ENCODE measurements at places on chromosomes 16 and 17.

- no peak for ATAC-seq
Observed at GRCh38 chr17:37158290-37158689, 209.5 kb downstream of the AATF start.

DNA sequence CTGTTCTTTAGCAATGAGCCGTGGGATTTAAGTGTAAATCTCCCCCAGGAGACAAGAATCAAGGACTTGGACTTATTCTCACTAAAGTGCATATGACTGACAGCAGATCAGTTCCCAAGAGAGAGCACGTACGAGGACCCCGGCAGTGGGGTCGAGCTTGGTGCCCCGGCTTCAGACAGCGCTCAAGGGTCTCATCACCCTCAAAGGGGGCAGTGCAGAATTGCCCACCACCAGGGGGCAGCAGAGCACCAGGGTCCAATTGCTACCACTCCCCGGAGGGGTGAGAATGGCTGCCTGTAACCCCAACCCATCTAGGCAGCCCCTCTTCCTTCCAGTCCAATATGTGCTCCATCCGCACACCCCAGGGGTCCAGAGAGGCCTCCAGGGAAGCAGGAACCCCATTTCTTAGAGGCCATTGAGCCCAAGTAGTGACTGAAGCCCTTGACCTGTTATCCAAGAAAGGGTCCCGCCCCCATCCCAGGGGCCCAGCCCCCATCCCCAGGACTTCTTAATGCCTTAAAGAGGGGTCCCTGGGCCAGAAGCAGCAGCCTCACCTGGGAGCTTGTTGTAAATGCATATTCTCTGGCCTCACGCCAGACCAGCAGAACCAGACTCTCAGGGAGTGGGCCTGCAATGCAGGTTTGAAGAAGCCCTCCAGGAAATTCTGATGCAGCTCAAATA lies 86.1 kb downstream of the ZDHHC7 start:
- no peak for ATAC-seq

- ATAC-seq: peak; percentile 92
Observed at GRCh38 chr16:84013787-84014569, 28.6 kb downstream of the SLC38A8 start.

DNA sequence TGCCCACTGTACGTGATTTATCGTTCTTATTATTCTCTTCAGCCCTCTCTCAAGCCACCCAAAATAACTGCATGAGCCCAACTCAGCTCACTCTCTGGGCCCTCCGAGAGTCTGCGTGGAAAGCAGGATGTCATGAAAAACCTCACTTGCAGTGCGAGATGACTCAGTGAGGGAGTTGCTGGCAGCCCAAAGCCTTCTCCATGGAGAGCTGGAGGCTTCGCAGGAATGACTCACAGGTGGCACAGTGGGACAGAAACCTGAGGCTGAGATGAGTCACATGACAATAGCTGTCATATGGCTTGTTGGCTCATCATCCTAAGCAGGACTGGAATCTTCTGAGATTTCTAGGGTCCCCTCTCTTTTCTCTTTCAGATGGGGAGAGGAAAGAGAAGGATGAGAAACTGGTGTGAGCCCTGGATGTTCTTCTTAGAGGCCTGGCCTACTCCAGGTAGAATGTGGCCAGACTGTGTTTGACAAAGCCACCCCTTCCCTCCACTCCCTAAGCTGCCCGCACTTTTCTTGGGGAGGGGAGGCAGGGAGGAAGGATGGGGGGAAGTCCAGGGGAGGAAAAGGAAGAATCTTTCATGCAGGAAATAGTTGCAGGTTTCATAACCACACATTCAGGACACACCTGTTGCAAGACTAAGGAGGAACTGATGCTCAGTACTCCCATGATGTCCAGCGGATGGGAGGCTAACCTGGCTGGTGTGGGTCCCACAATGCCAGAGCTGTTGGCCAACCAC lies 160.6 kb upstream of the RPL38 start:
- peak; percentile 99 for ATAC-seq

- no peak for ATAC-seq
Observed at GRCh38 chr17:32489320-32490100, 2.7 kb downstream of the CDK5R1 start.

- ATAC-seq: no peak
Observed at GRCh38 chr17:48616717-48617470, 1.8 kb upstream of the HOXB8 start.

GRCh38 chr17:41009301-41009760 lies 403 bp upstream of the KRTAP3-1 start:
- no peak for ATAC-seq

GRCh38 chr17:27486741-27487140 lies 30.5 kb downstream of the KSR1 start:
- no peak for ATAC-seq

- ATAC-seq: no peak
Observed at GRCh38 chr17:10743316-10744009, 13.6 kb upstream of the TMEM220 start.

DNA sequence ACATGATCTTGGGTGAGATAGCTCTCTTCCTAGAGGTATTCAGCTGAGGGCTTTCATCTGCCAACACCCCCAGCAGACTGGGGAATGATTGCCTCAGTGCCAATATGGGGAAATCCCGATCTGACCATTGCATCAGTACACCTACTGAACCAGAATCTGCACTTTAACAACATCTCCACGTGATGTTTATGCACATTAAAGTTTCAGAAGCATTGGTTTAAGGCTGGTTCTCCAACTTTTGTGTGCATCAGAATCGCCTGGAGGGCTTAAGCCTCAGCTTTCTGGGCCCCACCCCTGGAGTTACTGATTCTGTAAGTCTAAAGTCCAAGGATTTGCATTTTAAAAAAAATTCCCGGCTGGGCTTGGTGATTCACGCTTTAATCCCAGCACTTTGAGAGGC lies 123.6 kb upstream of the MED13 start:
- ATAC-seq: no peak

GRCh38 chr16:50301626-50302471 lies 35.5 kb downstream of the ADCY7 start:
- ATAC-seq: no peak

- no peak for ATAC-seq
Observed at GRCh38 chr17:9646546-9646885, 1.2 kb downstream of the USP43 start.

DNA sequence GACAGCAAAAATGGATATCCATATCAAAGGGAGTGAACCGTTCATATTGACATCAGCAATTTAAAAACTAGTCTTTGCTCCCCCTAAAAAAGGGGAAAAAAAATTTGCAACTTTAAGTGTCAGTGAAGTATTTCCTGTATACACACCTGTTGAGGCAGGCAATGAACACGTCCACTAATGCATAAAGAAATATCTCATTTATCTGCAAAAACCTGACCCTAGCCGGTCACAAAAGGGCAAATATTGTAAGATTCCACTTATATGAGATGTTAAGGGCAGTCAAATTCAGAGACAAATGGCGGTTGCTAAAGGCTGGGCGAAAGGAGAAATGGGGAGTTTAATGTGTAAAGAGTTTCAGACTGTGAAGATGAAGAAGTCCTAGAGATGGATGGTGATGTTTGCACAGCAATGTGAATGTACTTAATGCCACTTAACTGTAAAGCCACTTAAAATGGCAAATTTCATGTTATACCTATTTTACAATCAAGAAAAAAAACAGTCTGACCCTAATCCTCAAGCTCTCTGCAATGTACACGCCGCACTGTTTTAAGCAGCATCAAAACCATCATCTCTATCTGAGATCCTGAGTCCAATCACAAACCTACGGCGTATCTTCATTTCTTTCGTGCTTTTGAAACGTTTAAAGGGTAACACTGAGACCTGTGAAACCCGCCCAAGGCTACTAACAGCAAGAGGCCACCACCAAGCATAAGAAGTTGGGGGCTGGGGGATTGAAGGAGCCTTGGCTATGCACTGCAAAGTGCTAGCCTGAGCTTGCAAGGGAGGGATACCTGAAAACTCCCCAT lies 1.1 kb downstream of the PARN start:
- ATAC-seq: no peak

- ATAC-seq: no peak
Observed at GRCh38 chr17:48578616-48579470, 693 bp upstream of the HOXB4 start.

DNA sequence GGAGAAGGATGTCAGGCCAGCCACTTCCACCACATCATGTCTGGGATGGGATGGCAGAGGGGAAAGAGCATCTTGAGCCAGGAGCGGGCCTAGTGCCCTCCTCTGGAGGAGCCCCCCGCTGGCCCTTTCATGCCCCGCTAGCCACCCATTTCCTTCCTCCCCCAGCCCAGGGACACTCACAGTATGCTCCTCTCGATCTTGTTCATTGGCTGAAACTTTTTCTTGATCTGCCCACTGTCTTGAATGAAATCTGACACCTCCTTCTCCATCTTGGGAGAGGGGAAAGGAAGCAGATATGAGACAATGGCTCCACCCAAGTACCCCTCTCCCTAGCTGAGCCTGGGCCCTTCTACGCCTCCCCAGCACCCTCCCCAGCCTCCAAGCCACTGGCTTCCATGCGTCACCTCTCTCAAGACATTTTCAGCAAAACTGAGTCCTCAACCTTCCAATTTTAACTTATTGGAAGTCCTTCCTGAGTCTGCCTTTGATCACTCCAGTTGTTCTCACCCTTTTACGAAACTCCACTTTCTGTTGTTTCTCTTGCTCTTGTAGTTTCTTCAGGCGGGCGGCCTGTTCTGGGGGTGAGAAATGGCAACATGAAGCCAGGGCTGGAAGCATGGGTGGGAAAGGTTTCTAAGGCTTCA lies 7.2 kb downstream of the SPAG7 start:
- no peak for ATAC-seq

- ATAC-seq: no peak
Observed at GRCh38 chr16:27321013-27321915, 7.5 kb downstream of the IL4R start.

DNA sequence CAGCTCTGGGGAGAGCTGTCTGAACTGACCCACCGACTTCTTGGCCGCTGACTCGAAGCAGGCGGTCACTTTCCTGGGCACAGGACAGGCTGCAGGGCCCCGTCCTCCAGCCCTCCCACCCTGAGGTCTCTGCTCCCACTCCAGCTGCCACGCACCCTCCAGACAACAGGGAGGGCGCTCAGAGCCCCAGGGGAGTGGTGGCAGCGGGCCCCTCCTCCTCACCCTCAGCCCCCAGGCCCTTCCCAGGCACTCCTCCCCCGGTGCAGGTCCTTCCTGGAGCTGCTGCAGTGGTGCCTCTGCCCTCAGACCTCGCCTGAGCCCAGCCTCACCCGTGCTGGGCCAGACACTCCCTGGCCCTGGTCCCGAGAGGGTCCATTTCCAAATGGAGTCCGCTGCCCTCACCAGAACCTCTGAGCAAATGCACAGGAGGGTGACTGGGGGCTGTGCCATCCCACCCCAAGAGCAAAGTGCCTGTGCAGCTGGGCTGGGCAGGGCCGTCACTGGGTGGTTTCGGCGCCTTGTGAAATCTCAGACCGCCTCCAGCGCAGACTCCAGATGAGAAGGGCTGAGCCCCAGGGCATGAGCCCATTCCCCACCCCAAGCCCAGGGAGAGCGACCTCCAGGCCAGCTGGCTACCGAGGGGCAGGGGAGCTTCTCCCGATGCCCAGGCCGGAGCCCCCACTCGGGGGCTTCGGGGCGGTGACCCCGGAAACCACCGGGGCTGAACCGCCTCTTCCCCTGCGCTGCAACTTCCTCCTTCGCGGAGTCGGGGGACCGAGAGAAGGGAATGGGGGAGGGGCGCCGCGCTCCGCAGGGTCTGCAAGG lies 717 bp downstream of the CYBA start:
- ATAC-seq: peak; percentile 38

- no peak for ATAC-seq
Observed at GRCh38 chr16:3252967-3253366, 3.5 kb downstream of the MEFV start.

- ATAC-seq: no peak
Observed at GRCh38 chr16:31441956-31442355, 633 bp downstream of the ZNF843 start.

- no peak for ATAC-seq
Observed at GRCh38 chr16:85458968-85459367, 154.2 kb upstream of the GSE1 start.

GRCh38 chr17:8175795-8176196 lies 384 bp downstream of the TMEM107 start:
- no peak for ATAC-seq

DNA sequence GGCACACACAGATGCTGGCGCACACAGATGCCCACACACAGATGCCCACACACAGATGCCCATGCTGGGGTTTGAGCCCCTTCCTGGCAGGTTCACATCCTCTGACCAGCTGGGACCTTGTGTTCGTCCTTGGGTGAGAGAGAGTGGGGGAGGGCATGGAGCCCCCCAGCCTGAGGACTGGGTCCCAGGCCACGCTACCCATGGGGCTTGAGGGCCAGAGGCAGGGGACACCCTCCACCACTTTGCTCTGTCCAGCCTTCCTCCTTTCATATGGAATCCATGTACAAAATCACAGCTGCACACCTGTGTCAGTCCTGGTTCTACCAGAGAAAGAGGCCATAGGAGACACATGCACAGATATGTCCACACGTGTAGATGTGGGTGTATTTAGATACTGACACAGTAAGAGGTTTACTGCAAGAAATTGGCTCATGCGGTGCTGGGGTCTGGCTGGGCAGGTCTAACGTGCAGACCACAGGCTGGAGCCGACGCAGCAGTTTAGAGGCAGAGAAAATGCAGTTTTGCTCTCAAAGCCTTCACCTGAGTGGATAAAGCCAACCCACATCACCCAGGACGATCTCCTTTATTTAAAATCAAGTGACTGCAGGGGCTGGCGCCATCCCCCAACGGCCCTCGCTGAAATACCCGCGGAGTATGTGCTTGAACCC lies 10.8 kb downstream of the SLC22A31 start:
- ATAC-seq: no peak

GRCh38 chr16:30979170-30980022 lies 5.6 kb upstream of the HSD3B7 start:
- peak; percentile 12 for ATAC-seq

GRCh38 chr17:68694791-68695485 lies 93.8 kb upstream of the FAM20A start:
- no peak for ATAC-seq

- peak; percentile 74 for ATAC-seq
Observed at GRCh38 chr17:79461041-79461440, 149.8 kb downstream of the RBFOX3 start.
